Central memory CD8-positive, alpha-beta T cell (primary cell): ENCODE measurements at places on chromosomes 11 and 22.
A peak's percentile ranks its signal among the peaks of the same experiment; 100 is the strongest.

GRCh38 chr11:121540627-121541026, 87.9 kb upstream of the SORL1-AS1 start:
- no peak for DNase-seq
- peaks cover 34% of the 10 kb centered on the region for H3K4me1 ChIP-seq
- no peaks in the 10 kb centered on the region for H3K27me3 ChIP-seq
- H3K36me3 ChIP-seq: peaks cover 56% of the 10 kb centered on the region
- no peak overlapping the region for H3K4me3 ChIP-seq
- no peak overlapping the region for H3K27ac ChIP-seq

GRCh38 chr11:91187314-91187713, 964.5 kb upstream of the CHORDC1 start:
- H3K27ac ChIP-seq: no peak overlapping the region
- H3K4me3 ChIP-seq: no peak overlapping the region
- DNase-seq: no peak
- H3K36me3 ChIP-seq: no peaks in the 10 kb centered on the region

DNA sequence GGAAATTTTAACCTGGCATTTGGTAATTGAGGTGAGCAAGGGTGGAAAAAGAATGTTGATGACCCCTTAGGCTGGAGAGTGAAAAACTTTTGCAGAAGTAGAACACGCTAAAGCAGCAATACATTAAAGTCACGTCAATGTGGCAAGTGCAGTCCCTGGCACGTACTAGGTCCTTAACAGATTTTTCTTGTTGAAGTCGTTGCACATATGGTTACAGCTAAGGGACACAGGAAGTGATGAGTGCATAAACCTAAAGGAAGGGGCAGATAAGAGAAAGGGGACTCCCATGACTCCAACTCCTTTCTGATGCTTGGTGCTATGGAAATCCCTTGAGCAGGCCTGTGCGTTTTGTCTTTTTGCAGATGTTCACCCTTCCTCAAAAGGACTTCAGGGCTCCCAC, 1.2 kb downstream of the ACCS start:
- H3K27ac ChIP-seq: no peak overlapping the region
- peak overlapping the region; percentile 85 for H3K4me3 ChIP-seq

DNA sequence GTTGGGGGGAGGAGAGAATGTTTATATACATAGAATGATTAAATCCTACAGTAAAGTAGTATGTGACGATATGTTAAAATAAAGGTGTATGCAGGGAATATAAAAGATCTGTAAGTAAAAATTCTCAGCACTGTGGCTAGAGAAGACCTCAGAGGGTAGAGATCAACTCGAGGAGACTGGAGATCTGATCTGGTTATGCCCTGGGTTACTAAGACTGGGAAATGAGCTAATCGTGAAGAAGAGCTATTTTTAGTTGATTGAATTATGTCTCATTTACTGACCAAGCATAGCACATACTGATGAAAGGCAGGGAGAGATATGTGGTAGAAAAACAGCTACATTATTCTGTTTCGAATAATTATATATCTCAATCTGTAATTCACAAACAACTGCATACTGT, 42.8 kb upstream of the ALKBH3 start:
- H3K36me3 ChIP-seq: peaks cover 5% of the 10 kb centered on the region
- no peak overlapping the region for H3K4me3 ChIP-seq
- no peak for DNase-seq
- H3K27me3 ChIP-seq: no peaks in the 10 kb centered on the region
- no peaks in the 10 kb centered on the region for H3K4me1 ChIP-seq
- no peak overlapping the region for H3K27ac ChIP-seq

DNA sequence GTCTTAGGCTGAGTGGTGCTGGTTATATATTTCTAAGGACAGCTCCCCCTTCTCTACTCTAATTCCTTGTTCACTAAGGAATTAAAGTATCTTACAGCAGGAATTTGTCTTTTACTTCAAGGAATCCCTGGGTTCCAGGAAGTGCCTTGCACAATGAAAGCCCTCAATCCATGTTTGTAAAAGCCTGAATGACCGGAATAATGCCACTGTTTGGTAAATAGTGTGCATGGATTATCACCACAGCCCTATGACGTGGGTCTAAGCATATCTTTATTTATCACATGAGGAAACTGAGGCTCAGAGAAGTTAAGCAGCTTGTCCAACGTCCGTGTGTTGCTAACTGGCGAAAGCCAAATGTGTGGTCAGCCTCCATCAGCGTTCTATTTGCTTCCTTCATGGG, 135.7 kb upstream of the NAV2 start:
- no peaks in the 10 kb centered on the region for H3K4me1 ChIP-seq
- H3K36me3 ChIP-seq: no peaks in the 10 kb centered on the region
- DNase-seq: no peak
- peaks cover 3% of the 10 kb centered on the region for H3K27me3 ChIP-seq

GRCh38 chr11:67372993-67373647, at the start of gene CLCF1:
Gene CLCF1, minus strand, starts transcription at chr11:67373598. Its CDS starts 59 bp downstream, at chr11:67373539.
- peaks cover 48% of the 10 kb centered on the region for H3K4me1 ChIP-seq
- peak within 1 kb of the TSS; percentile 94 for H3K27ac ChIP-seq
- no peak for DNase-seq
- peak within 1 kb of the TSS; percentile 98 for H3K4me3 ChIP-seq
- H3K36me3 ChIP-seq: peaks cover 11% of the 10 kb centered on the region

GRCh38 chr11:77372726-77373125, 71.2 kb upstream of the GDPD4 start:
- H3K4me3 ChIP-seq: no peak overlapping the region
- H3K27me3 ChIP-seq: no peaks in the 10 kb centered on the region
- no peak for DNase-seq
- peaks cover 5% of the 10 kb centered on the region for H3K36me3 ChIP-seq

GRCh38 chr22:37053310-37054055, 1.9 kb downstream of the KCTD17 start:
- DNase-seq: no peak
- peaks cover 9% of the 10 kb centered on the region for H3K36me3 ChIP-seq
- H3K27ac ChIP-seq: peak overlapping the region; percentile 38
- H3K4me3 ChIP-seq: peak overlapping the region; percentile 77
